ENCODE measurements at places on chromosomes 2 and 18.

GRCh38 chr18:70154591-70155194, 50.8 kb downstream of the RTTN start:
- peak; percentile 92 for DNase-seq

- DNase-seq = peak; percentile 10
Measured at GRCh38 chr2:132593171-132593570, 76.8 kb downstream of the LYPD1 start.

DNA sequence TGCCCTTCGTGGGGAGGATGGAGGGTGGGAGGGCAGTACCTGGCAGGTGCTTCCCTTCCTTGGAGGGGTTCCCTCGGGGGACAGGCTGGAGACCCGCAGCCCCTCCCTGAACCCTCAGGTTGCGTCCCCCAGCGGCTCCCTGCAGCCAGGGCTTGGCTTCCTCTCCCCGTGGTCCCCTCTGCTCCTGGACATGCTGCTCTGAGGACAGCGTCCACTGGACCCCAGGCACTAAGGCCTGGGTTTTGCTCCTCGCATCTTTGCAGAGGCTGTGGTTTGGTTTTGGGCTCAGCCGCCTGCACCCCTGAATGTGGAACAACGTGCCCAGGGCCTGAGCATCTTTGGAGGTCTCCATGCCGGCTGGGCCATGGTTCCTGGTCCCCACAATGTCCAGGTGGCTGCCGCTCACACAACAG, 133.5 kb downstream of the PTGR3 start:
- DNase-seq = no peak

DNA sequence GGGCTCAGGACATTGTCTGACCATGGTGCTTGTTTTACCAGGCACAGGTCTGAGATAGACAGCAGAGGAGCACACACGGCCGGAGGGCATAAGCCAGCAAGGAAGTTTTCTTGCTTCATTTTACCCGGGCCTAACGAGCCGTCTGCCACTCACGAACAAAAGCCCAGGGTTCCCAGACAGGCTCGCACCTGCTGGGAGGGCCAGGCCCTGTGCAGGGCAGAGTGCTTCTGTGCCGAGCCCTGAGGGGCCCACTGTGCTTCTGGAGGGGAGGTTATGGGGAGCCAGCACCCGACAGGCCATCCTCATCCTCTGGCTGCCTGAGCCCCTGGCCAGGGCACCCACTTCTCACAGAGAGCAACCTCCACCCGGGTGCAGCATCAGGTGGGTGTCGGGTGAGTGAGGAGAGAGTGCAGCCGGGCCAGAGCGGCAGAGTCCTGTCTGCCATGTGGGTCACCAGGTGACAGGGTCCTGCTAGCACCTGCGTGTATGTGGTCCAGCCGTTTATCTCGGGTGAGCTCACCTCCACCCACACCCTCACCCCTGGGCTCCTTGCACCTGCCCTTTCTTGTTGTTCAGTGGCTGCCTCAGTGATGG, 297.9 kb downstream of the NDUFA10 start:
- no peak for DNase-seq

- no peak for DNase-seq
Measured at GRCh38 chr18:48884306-48884705, 66.5 kb downstream of the SMAD7 start.

DNA sequence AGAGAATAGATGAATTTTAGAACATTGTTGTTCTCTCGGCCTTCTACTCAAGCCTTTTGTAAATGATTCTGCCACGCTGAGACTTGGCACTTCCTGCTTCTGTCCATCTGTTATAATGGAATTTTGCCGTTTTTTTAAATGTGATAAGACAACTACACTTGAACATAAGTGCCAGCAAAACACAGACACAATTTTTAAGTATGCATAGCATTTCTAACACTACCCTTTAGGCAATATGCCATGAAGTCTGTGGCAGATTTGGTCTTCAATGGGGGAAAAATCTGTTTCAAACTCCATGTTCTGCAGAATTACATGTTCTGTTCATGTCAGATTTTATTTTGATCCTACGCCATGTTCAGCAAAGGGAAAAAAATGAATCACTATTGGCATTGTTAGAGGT, 1170.7 kb upstream of the SLC39A10 start:
- DNase-seq = no peak

GRCh38 chr2:185790361-185790760, 51.8 kb downstream of the FSIP2 start:
- DNase-seq = no peak

DNA sequence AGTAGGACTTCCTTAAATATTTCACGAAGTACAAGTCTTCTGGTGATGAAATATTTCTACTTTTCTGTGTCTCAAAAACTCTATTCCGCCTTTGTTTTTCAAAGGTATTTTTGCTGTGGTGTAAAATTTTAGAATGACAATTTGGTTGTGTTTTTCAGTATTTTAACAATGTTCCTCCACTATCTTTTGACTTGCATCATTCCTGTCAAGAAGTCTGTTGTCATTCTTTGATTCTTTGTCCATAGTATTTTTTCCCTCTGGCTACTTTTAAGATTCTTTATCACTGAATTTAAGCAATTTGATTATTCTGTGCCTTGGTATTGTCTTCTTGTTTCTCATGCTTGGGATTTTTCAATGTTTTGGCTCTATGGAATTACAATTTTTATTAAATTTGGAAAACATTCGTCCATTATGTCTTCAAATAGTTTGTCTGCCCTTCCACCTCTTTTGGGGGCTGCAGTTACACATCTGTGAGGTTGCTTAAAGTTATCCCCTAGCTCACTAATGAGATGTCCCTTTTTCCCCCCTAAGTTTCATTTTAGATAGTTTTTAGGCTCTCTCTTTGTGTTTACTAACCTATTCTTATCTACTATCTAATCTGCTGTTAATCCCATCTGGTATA, 76.0 kb downstream of the CAB39 start:
- no peak for DNase-seq

GRCh38 chr2:95231723-95232122, 24.4 kb downstream of the ZNF892 start:
- DNase-seq = no peak

- DNase-seq = no peak
Measured at GRCh38 chr2:96503637-96504243, 1.4 kb downstream of the NEURL3 start.

DNA sequence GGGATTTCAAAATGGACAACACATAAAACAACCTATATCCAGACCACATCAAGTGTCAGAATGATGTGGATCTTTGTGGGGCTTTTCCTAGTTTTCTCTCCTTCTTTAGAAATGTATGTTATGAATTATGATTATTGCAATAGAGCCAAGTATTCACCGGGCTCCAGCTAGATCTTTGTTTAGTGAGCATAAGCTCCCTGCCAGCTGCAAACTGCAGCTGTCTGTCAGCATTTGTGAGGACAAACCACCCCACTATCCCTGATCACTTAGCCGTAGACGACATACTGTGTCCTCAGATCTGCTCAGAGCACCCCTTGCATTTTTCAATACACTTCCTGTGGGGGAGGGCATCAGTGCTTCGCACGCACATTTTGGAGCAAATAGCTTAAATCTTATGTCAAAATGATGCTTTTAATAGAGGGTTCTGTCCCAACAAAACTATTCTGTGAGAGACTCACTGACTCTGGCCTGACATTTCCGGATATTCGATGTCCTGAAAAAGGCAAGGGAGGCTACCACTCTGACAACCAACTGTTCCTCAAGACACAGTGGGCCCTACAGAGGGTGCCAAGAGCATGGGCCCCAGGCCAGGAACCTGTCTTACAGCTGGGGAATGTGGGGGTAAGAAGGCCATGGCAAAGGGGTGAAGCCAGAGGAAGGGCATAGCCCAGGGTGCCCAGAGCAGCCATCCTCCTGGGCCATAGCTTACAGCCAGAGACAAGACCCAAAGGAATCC, 346.0 kb downstream of the ARHGAP15 start:
- no peak for DNase-seq

- DNase-seq = peak; percentile 31
Measured at GRCh38 chr2:97011977-97012569, 25.7 kb upstream of the FAM178B start.

DNA sequence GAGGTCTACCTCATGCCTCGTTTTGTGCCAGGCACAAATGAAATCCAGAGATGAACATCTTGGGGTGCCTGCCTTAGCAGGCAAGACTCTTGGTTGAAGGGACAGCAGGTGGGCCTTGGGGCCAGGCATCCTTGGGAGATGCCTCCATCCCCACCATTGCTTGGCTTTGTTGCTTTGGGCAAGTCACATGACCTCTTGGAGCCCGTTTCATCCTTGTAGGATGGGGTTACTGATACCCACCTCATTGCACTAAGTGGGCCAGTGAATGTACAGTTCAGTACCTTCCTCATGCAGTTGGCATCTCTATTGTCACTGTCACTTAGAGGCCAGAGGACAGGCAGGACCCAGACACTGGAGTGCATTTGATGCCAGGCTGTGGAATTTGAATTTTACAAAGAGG, 195.5 kb downstream of the LDLRAD4 start:
- no peak for DNase-seq

- no peak for DNase-seq
Measured at GRCh38 chr2:148130581-148130980, 109.7 kb downstream of the MBD5 start.

DNA sequence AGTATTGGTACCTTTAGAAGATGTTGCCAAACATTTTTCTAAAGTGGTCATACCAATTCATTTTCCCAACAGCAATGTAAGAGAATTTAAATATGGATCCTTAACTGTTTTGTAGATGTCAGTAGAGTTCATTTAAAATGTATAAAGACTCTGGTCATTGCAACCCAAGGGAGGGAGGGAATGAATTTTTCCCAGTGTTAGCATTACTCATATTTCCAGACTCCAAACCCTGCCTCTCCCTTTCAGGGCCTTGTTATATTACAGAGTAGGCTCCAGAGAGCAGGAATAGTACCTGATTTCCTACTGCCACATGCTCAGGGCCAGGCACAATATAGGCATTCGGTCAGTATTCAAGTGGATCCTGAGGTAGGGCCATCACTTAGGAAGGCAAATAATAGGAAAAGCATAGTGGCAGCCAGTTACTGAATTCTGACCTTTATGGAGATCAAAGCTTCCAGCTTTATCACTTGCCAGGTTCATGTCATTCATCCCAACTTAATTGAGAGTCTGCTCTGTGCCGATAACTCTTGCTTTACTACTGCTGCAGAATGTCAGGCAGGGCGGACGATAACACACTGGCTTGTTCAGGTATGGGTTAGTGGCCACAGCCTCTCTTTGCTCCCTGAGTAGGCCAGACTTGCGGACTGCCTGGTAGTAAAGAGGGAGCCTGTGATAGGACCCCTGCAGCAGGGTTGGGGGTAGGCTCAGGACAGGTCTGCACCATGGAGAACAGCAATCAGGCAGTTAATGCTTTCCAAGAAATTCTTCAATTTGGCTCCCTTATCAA, 75.3 kb downstream of the OSBPL6 start:
- no peak for DNase-seq

GRCh38 chr2:96151595-96152303, 6.5 kb upstream of the DUSP2 start:
- DNase-seq = no peak

GRCh38 chr18:8046441-8046840, 479.3 kb downstream of the PTPRM start:
- no peak for DNase-seq

DNA sequence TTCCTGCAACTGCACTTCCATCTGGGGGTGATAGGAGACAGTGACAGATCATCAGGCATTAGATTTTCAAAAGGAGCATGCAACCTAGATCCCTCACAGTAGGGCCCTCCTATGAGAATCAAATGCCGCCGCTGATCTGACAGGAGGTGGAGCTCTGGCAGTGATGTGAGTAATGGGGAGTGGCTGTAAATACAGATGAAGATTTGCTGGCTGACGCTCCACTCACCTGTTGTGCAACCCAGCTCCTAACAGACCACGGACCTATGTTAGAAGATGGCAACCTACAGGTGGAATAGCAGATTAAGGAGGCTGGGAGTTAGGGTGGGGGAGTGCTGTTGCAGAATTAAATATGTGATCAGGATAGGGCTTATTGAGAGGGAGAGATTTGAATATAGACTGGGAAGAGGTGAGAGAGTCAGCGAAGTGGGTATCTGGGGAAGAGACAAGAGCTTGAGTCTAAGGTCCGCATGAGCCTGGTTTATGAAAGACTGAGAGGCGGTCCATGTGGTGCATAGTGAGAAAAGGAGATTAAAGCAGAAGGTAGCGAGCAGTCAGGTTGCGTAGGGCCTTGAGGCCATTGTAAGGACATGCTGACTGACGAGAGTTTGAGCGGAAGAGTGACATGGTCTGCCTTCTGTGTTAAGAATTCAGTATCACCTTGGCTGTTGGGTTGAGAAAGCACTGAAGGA, 31.3 kb upstream of the TOGARAM2 start:
- DNase-seq = no peak

- peak; percentile 65 for DNase-seq
Measured at GRCh38 chr18:49548229-49548636, 13.6 kb upstream of the LIPG start.

DNA sequence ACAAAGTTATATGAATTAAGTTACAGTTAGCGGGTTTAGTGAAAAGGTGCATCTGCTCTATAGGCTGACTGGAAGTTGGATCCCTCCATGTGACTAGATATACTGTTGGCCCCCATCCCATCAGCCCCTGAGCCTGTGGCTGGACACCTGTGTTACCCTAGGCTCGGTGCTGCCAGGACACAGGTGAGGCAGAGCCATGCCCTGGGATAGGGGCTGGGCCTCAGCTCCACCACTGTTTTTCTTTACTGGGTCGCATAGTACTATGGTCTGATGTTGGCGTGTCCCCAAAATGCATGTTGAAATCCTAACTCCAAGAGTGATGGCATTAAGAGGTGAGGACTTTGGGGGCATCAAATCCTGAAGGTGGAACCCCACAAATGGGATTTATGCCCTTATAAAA, 638.6 kb upstream of the ID2 start:
- DNase-seq = no peak

GRCh38 chr2:205768341-205768740, 86.0 kb downstream of the NRP2 start:
- DNase-seq = no peak

- DNase-seq = peak; percentile 84
Measured at GRCh38 chr2:217261452-217261851, 401.6 kb upstream of the TNP1 start.

DNA sequence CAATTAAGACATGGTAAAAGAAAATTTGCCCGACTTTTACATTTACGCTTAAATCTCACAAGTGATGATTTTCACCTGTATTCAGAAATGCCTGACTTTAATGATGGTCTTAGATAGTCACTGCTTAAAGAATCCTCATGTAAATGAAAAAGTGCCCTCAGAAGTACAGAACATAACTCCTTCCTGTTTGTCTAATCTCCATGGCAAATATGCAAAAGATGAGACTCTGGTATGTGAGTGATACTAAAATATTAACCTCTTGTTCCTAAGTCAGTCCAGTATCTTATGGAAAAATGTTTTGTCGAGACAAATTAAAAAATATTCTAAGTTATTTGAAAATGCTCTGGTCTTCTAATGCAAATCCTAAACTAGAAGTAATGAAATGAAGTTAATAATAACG, 29.2 kb downstream of the KCTD1 start:
- DNase-seq = no peak

DNA sequence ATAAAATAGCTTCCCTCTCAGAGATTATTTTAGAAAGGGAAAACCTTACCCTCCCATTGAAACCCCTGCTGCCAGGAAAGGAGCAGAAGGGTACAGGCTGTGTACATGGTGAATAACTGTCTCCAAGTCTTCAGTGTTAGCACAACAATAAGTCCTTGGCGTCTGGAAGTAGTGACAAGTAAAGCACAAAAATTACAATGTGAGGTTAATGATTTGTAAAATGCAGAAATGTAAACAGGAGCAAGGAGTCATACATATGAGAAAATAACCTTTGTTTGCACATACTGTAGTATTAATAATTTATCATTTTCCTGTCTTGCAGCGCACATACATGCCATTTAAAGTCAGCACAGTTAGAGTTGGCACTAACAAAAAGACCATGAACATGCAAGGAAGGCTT, 40.5 kb downstream of the ABHD3 start:
- DNase-seq = no peak

- DNase-seq = no peak
Measured at GRCh38 chr2:172970660-172971059, 105.0 kb upstream of the MAP3K20 start.

Measured in non-pigmented ciliary epithelial cell (primary cell).